Right atrium auricular region (tissue), 2 donors: ENCODE measurements at places on chromosomes 7 and 10. TPM values are rescaled to one million over a fixed set of nuclear protein-coding genes. Genes with fewer than 3 reads are reported as not detected.

DNA sequence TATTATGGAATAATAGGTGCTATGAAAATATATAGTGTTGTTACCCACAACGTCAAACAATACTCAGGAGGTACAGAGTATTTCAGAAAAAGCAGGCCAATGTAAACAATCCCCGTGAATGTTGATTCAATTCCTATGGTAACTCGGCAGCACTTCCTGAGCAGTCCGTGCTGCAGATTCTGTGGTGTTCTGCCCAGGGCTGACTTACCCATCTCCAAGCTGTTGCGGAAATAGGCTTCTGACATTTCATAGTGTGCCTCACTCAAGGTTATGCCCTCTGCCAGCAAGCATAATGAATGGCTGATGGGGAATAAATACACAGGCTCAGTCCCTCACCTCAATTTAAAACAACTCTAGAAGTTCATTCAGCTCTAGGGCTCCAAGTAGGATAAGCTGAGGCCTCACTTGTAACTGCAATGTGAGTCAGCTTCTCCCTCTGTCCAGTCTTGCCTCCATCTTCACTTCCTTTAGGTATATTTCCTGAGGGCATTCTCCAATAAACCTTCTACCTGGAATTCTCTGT lies 177.6 kb downstream of the GNAI1 start:
- no peaks in the 10 kb centered on the region for H3K4me1 ChIP-seq
- no peak overlapping the region for H3K27ac ChIP-seq
- no peaks in the 10 kb centered on the region for H3K27me3 ChIP-seq
- no peaks in the 10 kb centered on the region for H3K36me3 ChIP-seq
- DNase-seq: no peak
- no peak overlapping the region for H3K4me3 ChIP-seq

DNA sequence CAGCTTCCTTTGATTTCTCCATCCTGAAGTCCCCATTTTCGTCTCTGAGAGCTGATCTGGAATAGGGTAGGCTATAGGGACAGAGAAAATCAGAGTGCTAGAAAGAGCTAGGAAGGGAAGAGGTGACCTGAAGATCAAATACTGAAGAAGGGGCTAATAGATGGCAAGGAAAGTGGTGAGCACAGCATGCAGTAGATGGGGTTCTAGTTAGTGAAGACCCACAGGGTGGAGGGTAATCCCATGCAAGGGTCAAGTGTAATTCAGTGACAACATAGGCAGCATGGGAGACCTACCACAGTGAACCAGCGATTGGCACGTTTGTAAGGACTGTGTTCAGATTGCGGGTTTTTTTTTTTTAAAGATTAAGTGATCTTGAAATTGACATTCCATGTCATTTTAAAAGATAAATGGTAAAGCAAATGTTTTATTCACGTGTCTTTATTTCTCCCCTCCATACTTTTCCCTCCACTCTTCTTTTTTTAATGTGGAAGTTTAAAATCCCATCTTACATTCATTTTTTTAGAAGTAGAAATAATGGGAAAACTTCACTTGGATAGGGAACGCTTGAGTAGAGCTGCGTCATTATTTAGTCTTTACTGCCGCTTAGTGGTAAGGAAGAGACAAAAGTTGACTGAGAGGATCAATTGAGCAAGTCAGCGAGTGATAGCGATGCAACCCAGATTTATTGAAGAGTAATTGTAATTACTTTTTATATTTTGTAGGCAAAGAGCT lies 21.0 kb upstream of the ABI1 start:
- no peaks in the 10 kb centered on the region for H3K36me3 ChIP-seq
- H3K4me1 ChIP-seq: no peaks in the 10 kb centered on the region
- no peak overlapping the region for H3K4me3 ChIP-seq
- no peaks in the 10 kb centered on the region for H3K27me3 ChIP-seq

DNA sequence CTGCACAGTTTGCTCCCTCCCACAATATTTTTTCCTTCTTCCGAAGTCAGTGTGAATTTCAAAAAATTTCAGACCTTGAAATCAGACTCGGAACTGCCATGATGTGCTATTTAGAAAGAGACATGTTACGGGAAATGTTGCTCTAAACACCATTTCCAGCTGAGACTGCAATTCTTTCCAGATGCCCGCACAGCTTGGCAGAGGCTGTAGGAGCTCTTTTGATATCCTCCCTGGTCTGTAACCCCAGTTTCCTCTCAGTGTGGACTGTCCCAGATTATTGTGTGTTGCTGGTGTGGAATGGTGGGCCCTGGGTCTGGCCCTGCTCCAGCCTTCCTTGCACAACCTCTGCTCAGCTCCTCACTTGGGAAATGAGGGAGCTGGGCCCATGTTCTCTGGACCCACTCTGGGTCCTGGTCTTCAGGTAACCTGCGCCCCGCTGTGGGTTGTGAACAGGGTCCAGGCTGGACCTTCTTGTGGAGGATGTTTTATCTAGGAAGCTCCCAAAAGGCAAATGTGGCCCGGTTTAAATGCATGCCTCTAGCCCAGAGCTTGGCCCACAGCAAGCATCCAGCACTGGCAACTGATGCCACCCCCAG lies 172.8 kb upstream of the CXCL12 start:
- H3K27me3 ChIP-seq: no peaks in the 10 kb centered on the region
- no peak for DNase-seq
- no peaks in the 10 kb centered on the region for H3K4me1 ChIP-seq

GRCh38 chr10:103969857-103970627 lies 3.1 kb downstream of the SLK start:
- peak overlapping the region; percentile 86 for H3K4me3 ChIP-seq
- H3K36me3 ChIP-seq: no peaks in the 10 kb centered on the region
- H3K27me3 ChIP-seq: no peaks in the 10 kb centered on the region
- peak overlapping the region; percentile 61 for H3K27ac ChIP-seq

GRCh38 chr7:41696323-41696916 lies 6.5 kb downstream of the INHBA start:
- DNase-seq: peak; percentile 85
- H3K27ac ChIP-seq: peak overlapping the region; percentile 39
- no peaks in the 10 kb centered on the region for H3K4me1 ChIP-seq
- peak overlapping the region; percentile 36 for H3K4me3 ChIP-seq
- H3K36me3 ChIP-seq: no peaks in the 10 kb centered on the region

DNA sequence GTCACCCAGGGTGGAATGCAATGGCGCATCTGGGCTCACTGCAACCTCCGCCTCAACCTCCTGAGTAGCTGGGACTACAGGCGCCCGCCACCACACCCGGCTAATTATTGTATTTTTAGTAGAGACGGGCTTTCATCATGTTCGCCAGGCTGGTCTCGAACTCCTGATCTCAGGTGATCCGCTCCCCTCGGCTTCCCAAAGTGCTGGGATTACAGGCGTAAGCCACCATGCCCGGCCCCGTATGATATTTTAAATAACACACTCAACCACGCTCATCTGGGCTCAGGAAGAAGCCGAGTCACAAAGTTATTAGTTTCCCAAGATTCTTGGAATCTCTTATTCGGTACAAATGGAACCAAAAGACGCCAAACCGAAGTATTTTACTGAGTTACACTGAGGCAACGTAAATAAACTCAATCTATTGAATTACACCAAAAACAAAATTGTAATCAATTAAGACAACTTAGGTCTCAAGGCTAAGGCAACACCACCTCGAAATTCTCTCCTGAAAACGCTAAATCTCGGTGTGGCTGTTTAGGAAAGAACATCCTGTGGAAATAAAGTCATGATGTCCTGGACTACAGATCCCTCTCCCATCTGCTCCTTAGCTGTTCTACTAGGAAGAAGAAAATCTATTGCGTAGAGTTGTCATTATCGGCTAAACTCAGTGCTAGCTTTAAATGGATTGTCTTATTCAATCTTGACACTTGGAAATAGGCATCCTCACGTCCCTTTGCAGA lies 910 bp downstream of the ARHGAP19 start:
- H3K4me1 ChIP-seq: no peaks in the 10 kb centered on the region
- peak overlapping the region; percentile 89 for H3K4me3 ChIP-seq
- peak overlapping the region; percentile 97 for H3K27ac ChIP-seq
- no peaks in the 10 kb centered on the region for H3K27me3 ChIP-seq
- H3K36me3 ChIP-seq: no peaks in the 10 kb centered on the region

DNA sequence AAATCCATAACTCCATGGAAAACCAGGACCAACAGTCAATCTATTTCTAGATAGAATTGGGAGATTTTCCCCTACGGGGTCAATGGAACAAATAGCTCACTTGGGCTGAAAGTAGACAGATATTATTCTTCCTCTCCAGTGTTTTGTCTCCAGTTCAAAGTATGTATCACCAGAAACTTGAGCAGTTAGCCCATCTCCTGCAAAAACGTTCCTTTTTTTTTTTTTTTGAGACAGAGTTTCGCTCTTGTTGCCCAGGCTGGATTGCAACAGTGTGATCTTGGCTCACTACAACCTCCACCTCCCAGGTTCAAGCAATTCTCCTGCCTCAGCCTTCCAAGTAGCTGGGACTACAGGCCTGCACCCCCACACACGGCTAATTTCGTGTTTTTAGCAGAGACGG lies 390.0 kb upstream of the AUTS2 start:
- no peak overlapping the region for H3K27ac ChIP-seq
- no peaks in the 10 kb centered on the region for H3K27me3 ChIP-seq
- H3K4me1 ChIP-seq: no peaks in the 10 kb centered on the region
- H3K36me3 ChIP-seq: no peaks in the 10 kb centered on the region

DNA sequence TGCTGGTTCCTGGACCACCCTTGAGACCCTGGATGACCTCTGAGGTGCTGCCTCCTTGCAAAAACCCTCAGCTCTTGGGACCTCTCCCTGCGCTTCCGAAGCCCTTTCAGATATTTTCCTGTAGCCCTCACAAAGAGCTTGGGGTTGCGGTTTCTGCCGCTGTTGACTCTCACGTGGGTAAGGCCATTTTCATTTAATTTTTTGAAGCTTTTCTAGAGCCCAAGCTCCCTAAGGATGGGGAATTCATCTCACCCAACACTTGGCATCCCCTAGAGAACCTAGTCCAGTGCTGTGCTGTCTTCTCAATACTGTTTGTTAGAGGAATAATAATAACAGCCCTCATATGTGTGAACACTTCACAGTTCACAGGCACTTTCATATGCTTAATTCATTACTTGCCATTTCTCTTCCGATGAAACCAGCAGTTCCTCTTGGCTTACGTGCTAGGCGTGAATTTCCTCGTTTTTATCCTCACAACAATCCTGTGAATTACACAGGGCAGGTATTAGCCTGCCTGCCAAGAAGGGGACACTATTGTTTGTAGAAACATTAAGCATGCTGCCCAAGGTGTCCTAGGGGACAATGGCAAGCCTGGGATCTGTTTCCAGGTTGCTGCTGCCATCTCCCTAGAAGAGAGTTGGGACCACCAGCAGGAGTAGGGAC lies 71.6 kb upstream of the CTBP2 start:
- DNase-seq: no peak
- no peaks in the 10 kb centered on the region for H3K36me3 ChIP-seq
- H3K27ac ChIP-seq: no peak overlapping the region
- H3K27me3 ChIP-seq: no peaks in the 10 kb centered on the region
- H3K4me3 ChIP-seq: no peak overlapping the region
- H3K4me1 ChIP-seq: no peaks in the 10 kb centered on the region

DNA sequence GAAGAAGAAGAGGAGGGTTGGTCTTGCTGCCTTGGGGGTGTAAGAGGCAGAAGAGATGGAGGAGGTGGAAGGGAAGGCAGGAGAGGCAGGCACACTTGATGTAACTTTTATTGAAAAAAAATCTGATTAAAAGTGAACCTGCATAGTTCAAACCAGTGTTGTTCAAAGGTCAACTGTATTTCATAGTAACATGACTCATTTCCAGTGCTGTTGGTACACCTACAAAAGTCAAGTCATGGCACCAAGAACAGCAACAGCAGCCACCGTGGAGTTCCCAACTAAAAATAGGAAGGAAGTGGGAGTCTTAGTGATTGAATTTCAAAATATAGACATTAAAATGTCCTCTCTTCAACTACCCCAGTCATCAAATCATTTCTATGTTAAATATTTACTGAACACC lies 88.5 kb downstream of the CTNNA3 start:
- no peaks in the 10 kb centered on the region for H3K4me1 ChIP-seq
- DNase-seq: no peak
- no peaks in the 10 kb centered on the region for H3K36me3 ChIP-seq
- no peak overlapping the region for H3K4me3 ChIP-seq

GRCh38 chr7:157502701-157503111 lies 165.9 kb downstream of the DNAJB6 start:
- H3K36me3 ChIP-seq: no peaks in the 10 kb centered on the region
- no peaks in the 10 kb centered on the region for H3K4me1 ChIP-seq
- H3K27me3 ChIP-seq: no peaks in the 10 kb centered on the region
- H3K27ac ChIP-seq: no peak overlapping the region

- H3K4me3 ChIP-seq: no peak overlapping the region
- H3K27ac ChIP-seq: no peak overlapping the region
- no peaks in the 10 kb centered on the region for H3K4me1 ChIP-seq
- H3K36me3 ChIP-seq: no peaks in the 10 kb centered on the region
Observed at GRCh38 chr7:17071866-17072265, 190.1 kb upstream of the AGR3 start.

GRCh38 chr7:98163704-98164494 lies 47.3 kb upstream of the BHLHA15 start:
- no peak overlapping the region for H3K4me3 ChIP-seq
- no peaks in the 10 kb centered on the region for H3K27me3 ChIP-seq
- peaks cover 20% of the 10 kb centered on the region for H3K4me1 ChIP-seq
- peak overlapping the region; percentile 9 for H3K27ac ChIP-seq
- DNase-seq: no peak
- no peaks in the 10 kb centered on the region for H3K36me3 ChIP-seq

DNA sequence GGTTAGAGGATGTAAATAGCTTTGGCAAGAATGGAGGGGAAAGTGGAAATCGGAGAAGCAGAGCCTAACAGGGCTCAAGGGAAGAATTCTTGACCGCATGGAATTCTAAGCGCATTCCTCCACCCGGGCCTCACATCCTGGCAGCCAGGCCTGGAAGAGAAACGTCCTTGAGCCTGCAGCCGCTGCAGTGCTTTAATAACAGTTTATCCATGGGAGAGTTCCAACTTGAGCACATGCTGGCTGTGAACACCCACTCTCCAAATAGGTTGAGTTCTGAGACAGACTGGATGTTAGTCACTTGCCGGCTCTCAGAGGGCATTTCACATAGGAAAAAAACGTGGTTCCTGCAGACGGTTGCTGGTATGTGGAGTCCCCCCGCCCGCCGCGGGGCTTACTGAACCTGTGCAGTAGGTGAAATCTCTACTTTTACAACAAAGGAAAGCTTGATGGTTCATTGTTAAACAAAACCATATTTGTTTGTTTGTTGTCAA lies 61.4 kb upstream of the STEAP1B start:
- peak; percentile 85 for DNase-seq
- H3K36me3 ChIP-seq: no peaks in the 10 kb centered on the region
- peaks cover 57% of the 10 kb centered on the region for H3K4me1 ChIP-seq
- no peak overlapping the region for H3K4me3 ChIP-seq
- no peaks in the 10 kb centered on the region for H3K27me3 ChIP-seq

- no peaks in the 10 kb centered on the region for H3K27me3 ChIP-seq
- DNase-seq: no peak
- H3K4me1 ChIP-seq: no peaks in the 10 kb centered on the region
- H3K36me3 ChIP-seq: peaks cover 18% of the 10 kb centered on the region
Observed at GRCh38 chr7:74372511-74373111, 81.1 kb upstream of the GTF2IRD1 start.

GRCh38 chr7:157406971-157407370 lies 70.2 kb downstream of the DNAJB6 start:
- H3K27me3 ChIP-seq: no peaks in the 10 kb centered on the region
- no peak overlapping the region for H3K4me3 ChIP-seq
- peaks cover 42% of the 10 kb centered on the region for H3K4me1 ChIP-seq
- no peak overlapping the region for H3K27ac ChIP-seq
- H3K36me3 ChIP-seq: peaks cover 37% of the 10 kb centered on the region
- no peak for DNase-seq

The MSS51 gene
- 0.47 TPM for total RNA-seq

The SDK1 gene
- total RNA-seq: 3.6 TPM

The FOXI2 gene
- not detected for total RNA-seq

The CALML3 gene
- not detected for total RNA-seq

The STK31 gene
- 0.33 TPM for total RNA-seq

The GTPBP4 gene
- 14.6 TPM for total RNA-seq

The OR2A12 gene
- not detected for total RNA-seq
